ENCODE measurements at places on chromosomes 16 and 17. TPM values are rescaled to one million over a fixed set of nuclear protein-coding genes. Genes with fewer than 3 reads are reported as not detected.

Gene MIEN1
- total RNA-seq = 54.1 TPM

Gene CSNK1D
- 180 TPM for total RNA-seq

Gene HOXB6
- 11.3 TPM for total RNA-seq

Gene TSPOAP1
- total RNA-seq = 31.5 TPM

Gene ALDH3A2
- 118 TPM for total RNA-seq

DNA sequence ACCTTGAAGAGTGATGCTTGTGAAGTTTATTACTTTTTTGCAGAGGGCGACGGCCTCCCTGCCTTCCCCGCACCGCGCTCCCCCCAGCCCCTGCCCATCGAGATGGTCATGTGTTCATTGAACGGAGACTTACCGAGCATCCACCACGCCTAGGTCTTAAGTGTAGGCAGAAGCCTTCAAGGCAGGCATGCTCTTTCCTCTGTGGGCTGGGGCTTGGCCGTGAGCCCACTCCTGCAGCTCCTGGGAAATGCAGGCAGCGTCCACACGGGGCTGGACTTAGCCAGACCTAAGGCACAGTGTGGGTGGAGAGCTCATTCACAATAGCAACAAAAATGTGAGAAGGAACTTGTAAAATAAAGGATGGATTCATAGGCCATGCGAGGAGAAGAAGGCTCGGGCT lies 19.2 kb downstream of the RNF213 start:
- DNase-seq = no peak
- H3K4me1 ChIP-seq = peaks cover 40% of the 10 kb centered on the region
- H3K27ac ChIP-seq = no peak overlapping the region
- H3K4me3 ChIP-seq = no peak overlapping the region
- H3K27me3 ChIP-seq = no peaks in the 10 kb centered on the region

GRCh38 chr17:73232587-73233373 lies 28.9 kb downstream of the CPSF4L start:
- H3K4me1 ChIP-seq = peaks cover 42% of the 10 kb centered on the region
- DNase-seq = peak; percentile 87
- peaks cover 23% of the 10 kb centered on the region for H3K36me3 ChIP-seq
- no peaks in the 10 kb centered on the region for H3K27me3 ChIP-seq
- peak overlapping the region; percentile 98 for H3K4me3 ChIP-seq

DNA sequence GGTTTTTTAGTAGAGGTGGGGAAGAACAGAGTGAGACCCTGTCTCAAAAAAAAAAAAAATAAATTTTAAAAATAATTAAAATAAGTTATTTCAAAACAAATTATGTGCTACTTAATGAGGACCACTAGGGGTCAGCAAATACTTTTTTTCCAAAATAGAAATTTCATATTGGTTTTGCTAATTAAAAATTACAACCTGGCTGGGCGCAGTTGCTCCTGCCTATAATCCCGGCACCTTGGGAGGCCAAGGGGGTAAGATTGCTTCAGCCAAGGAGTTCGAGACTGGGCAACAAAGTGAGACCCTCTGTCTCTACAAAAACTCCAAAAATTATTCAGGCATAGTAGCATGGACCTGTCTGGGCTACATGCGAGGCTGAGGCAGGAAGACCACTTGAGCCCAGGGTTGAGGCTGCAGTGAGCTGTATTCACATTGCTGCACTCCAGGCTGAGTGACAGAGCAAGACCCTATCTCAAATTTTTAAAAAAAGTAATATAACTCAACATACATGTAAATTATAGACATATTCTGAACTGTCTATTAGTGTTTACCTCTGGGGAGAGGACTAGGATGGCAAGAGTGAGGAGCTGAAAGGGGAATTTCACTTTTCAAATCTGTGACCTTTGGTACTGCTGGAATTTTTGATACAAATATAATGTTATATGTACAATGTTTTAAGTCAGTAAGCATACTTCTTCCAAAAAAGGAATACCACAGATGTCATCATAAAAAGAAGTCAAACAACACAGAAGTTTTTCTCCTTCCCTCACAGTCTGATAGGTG lies 8.1 kb downstream of the MEIOB start:
- DNase-seq = no peak
- H3K4me1 ChIP-seq = no peaks in the 10 kb centered on the region
- H3K4me3 ChIP-seq = no peak overlapping the region
- no peak overlapping the region for H3K27ac ChIP-seq
- no peaks in the 10 kb centered on the region for H3K27me3 ChIP-seq
- no peaks in the 10 kb centered on the region for H3K36me3 ChIP-seq

GRCh38 chr16:85025781-85026653 lies 1.6 kb upstream of the KIAA0513 start:
- H3K4me3 ChIP-seq = no peak overlapping the region
- H3K36me3 ChIP-seq = no peaks in the 10 kb centered on the region
- H3K27ac ChIP-seq = peak overlapping the region; percentile 91
- H3K27me3 ChIP-seq = no peaks in the 10 kb centered on the region

- no peak overlapping the region for H3K4me3 ChIP-seq
- H3K27me3 ChIP-seq = no peaks in the 10 kb centered on the region
- no peaks in the 10 kb centered on the region for H3K36me3 ChIP-seq
- no peaks in the 10 kb centered on the region for H3K4me1 ChIP-seq
- no peak for DNase-seq
- H3K27ac ChIP-seq = no peak overlapping the region
These were observed 40.3 kb upstream of the KIFC3 start for GRCh38 chr16:57842601-57843000.

- H3K4me3 ChIP-seq = peak overlapping the region; percentile 100
- no peaks in the 10 kb centered on the region for H3K36me3 ChIP-seq
These were observed 445 bp downstream of the CIAO2B start for GRCh38 chr16:66933776-66934137.

- no peak for DNase-seq
- H3K4me1 ChIP-seq = no peaks in the 10 kb centered on the region
- H3K36me3 ChIP-seq = no peaks in the 10 kb centered on the region
- no peaks in the 10 kb centered on the region for H3K27me3 ChIP-seq
- no peak overlapping the region for H3K27ac ChIP-seq
These were observed 9.9 kb upstream of the AKAP1 start for GRCh38 chr17:57075193-57075592.

GRCh38 chr16:57273359-57273758 lies 11.1 kb downstream of the PLLP start:
- H3K27ac ChIP-seq = no peak overlapping the region
- H3K4me3 ChIP-seq = no peak overlapping the region
- H3K27me3 ChIP-seq = no peaks in the 10 kb centered on the region
- H3K4me1 ChIP-seq = peaks cover 34% of the 10 kb centered on the region
- no peaks in the 10 kb centered on the region for H3K36me3 ChIP-seq
- no peak for DNase-seq

- no peak for DNase-seq
- H3K4me3 ChIP-seq = no peak overlapping the region
- H3K27me3 ChIP-seq = no peaks in the 10 kb centered on the region
- no peak overlapping the region for H3K27ac ChIP-seq
- H3K36me3 ChIP-seq = no peaks in the 10 kb centered on the region
- H3K4me1 ChIP-seq = no peaks in the 10 kb centered on the region
These were observed 592.8 kb upstream of the GOT2 start for GRCh38 chr16:59326955-59327354.

GRCh38 chr17:62083651-62084050 lies 18.6 kb upstream of the MED13 start:
- H3K27ac ChIP-seq = no peak overlapping the region
- no peaks in the 10 kb centered on the region for H3K27me3 ChIP-seq
- no peak overlapping the region for H3K4me3 ChIP-seq

- no peaks in the 10 kb centered on the region for H3K36me3 ChIP-seq
- peak overlapping the region; percentile 29 for H3K4me3 ChIP-seq
- peak; percentile 49 for DNase-seq
- H3K4me1 ChIP-seq = peaks cover 13% of the 10 kb centered on the region
- no peaks in the 10 kb centered on the region for H3K27me3 ChIP-seq
- H3K27ac ChIP-seq = no peak overlapping the region
These were observed 26.0 kb downstream of the COPZ2 start for GRCh38 chr17:48011405-48012150.

Data from upper lobe of left lung (tissue), 6 donors.